AG04449 (cell line): ENCODE measurements at places on chromosomes 2 and 18.

- no peak for DNase-seq
These were observed 845.9 kb upstream of the SALL3 start for GRCh38 chr18:78133729-78134128.

DNA sequence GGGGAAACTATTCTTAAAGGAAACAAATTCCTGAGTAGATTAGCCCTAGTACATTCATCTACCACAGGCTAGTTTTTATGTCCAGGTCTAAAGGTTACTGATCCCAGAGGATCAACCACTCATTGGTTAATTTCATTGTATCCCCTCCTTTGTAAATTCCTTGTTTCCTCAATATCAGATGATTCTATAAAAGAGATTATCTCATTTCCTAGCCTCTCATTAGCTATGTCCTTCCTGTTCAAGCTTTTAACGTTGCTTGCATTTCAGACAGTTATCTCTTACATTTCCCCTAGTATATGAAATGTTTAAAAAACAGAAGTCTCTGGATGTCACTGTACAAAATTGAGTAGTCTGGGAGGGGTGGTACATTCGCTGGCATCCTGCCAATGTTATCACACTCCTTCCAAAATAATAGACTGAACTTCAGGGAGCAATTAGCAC lies 24.2 kb upstream of the ARMC9 start:
- DNase-seq, result no peak

DNA sequence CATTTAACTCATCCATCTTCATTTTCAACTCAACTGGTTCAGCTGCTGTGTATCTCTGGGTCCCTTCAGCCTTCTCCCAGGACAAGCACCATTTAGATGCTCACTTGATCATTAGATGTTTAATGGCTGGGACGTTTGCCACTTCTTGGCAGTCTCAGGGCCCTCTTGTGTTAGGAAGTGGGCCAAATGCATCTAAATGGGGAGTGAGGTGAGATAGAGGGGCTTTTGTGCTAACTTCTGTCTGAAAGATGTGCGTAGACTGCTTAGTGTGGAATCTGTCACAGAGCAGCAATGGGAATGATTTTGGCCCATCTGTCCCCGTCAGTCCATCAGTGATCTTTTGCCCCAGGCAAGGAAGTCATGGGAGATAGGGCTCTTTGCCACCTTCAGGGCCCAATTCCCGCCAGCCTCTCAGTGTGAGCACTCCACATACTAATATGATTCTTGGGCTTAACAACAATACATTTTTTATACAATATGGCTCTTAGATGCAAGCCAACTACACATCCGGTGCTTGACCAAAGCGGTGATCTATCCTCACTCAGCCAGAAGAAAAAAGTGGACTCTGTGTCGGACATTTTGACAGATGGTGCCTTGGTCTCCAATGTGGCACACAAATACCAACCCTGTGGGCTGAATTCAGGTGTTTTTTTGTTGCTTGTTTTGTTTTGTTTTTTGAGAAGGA lies 95.7 kb upstream of the EPC2 start:
- no peak for DNase-seq

GRCh38 chr2:65358678-65359400 lies 73.6 kb downstream of the SPRED2 start:
- DNase-seq, result no peak

DNA sequence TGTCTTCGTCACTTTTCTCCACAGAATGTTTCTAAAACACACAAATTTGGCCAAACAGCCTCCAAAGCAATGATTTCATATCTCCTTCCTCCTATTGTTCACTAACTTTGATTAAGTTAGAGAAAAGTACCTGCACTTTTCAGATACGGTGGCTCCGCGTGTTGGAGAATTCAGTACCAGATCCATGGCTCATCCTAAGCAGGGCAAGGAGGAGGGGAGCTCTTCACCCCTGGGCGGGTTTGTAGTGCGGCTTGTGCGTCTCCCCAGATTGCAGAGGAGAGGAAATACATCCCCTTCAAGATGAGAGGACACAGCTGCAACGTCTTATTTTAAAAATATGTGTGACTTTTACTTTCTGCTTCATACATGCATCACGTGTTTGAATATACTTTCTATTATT lies 333.0 kb downstream of the AGAP1 start:
- DNase-seq, result no peak

- DNase-seq, result peak; percentile 77
These were observed 252.6 kb downstream of the RND3 start for GRCh38 chr2:150234787-150235446.

DNA sequence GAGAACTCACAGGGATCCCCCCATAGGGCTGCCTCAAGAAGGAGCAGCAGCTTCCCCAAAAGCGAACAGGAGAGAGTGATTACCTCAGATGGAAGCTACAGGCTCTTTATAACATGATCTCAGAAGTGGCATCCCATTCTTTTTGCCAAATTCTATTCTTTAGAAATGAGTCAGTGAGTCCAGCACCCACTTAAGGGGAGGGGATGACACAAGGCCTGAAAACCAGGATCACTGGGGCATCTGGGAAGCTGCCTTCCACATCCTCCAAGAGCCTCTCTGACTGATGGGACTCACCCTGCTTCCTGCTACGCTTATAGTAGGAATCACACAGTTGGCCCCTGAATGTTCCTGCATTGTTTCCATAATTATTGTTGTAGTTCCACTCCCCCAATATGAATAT lies 96.5 kb downstream of the MAPK4 start:
- no peak for DNase-seq

GRCh38 chr18:44803019-44803650 lies 122.4 kb downstream of the SETBP1 start:
- DNase-seq, result no peak

GRCh38 chr2:223084873-223085272 lies 32.9 kb downstream of the KCNE4 start:
- DNase-seq, result no peak

GRCh38 chr2:215454519-215455246 lies 18.8 kb upstream of the FN1 start:
- DNase-seq, result no peak

GRCh38 chr18:9380621-9381395 lies 46.2 kb downstream of the TWSG1 start:
- no peak for DNase-seq

GRCh38 chr2:147756069-147756468 lies 88.8 kb upstream of the ACVR2A start:
- no peak for DNase-seq

- DNase-seq, result no peak
These were observed 1068.0 kb upstream of the ZEB2 start for GRCh38 chr2:145587922-145588321.

DNA sequence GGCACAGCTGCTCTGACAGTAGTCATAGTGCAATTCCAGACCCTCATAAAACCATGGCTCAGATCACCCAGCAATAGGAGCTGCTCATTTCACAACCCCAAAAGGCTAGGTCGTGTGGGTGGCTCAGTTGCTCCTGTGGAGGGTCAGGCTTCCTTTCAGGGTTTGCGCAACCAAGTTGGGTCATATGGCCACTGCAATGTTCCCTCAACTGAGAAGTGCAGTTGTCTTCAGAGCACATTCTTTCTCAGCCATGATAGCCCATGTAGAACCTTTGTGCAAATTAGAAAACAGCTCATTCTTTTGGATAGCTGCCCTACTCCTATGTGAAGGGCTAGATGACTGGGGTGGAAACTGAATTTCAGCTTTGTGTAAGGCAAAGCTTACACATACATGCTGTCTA lies 3.2 kb downstream of the SERPINB13 start:
- DNase-seq, result no peak

DNA sequence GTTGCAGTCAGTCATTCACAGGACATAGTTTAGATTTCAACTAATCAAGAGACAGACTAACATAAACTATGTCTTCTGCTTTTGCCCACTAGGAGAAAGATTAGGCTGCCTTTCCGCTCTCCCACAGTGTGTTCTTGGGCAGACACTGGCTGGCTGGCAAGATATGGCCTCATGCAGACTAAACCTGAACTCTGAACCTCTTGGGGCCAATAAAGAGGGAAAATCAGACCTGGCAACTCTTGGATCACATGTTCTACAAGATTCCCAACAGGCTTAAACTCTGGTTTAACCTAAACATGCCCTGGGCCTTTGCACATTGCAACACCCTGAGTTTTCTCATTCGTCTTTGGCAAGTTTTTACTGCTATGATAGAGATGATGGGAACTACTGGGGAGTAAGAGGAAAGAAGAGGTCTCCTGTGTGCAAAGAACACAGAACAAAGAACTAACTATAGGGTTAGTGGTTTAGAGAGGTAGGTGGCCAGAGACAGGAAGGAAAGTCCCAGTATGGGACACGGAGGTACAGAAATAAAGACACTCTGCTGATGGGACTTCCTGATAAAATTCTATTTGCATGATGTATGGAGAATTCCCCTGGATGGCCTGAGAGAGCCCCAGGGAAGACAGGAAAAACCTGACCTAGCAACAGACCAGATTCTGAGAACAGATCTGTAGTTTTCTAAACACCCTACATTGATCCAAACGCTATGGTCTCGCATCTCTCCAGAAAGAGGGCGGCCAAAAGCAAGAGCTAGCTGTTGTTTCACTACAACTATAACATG lies 2.0 kb upstream of the ATRAID start:
- DNase-seq, result no peak

DNA sequence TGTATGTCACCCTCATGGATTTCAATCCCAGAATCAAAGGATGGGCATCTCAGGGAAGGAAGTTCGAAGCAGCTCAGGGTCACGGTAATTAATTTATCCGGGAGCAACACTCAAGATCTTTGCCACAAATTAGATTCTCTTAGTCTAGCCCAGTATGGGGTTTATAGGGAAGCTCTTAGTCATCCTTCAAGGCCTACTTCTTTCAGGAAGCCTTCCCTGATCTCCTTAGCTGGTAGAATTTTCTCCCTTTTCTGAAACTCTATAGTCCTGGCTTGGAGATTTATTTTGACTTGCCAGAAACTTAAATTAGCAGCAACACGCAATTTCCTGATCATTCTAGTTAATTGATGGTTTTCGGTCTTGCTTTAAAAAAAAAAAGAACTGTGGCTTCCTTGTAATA lies 20.5 kb upstream of the GREB1 start:
- DNase-seq, result no peak

- no peak for DNase-seq
These were observed 79.2 kb downstream of the LONRF2 start for GRCh38 chr2:100242891-100243619.

GRCh38 chr2:130819608-130820278 lies 17.0 kb upstream of the ARHGEF4 start:
- DNase-seq, result no peak

- DNase-seq, result no peak
These were observed 362.3 kb downstream of the SLC4A3 start for GRCh38 chr2:219989744-219990143.

GRCh38 chr2:174603280-174603679 lies 5.7 kb upstream of the WIPF1 start:
- no peak for DNase-seq

GRCh38 chr18:58808349-58808748 lies 56.3 kb upstream of the ZNF532 start:
- DNase-seq, result no peak

DNA sequence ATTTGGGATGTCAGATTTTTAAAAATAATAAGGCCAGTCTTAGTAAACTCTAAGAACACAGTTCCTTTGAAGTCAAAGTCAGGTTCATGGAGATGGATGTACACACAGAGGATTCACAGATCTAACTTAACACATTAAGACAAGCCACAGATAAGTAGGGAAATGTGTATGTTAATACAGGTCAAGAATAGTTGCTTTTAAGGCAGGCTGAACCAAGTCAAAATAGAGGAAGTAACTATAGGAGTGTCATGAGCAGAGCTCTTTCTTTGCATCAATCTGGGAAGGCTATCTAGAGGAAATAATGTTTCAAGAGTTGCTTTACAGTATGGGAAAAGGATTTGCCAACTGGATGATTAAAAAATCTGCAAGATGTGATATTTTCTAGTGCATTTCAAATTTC lies 128.0 kb upstream of the FBXO11 start:
- DNase-seq, result no peak

- DNase-seq, result no peak
These were observed 6.5 kb upstream of the LOXHD1 start for GRCh38 chr18:46663539-46663938.

- DNase-seq, result no peak
These were observed 138.4 kb upstream of the MYCN start for GRCh38 chr2:15801904-15802303.

DNA sequence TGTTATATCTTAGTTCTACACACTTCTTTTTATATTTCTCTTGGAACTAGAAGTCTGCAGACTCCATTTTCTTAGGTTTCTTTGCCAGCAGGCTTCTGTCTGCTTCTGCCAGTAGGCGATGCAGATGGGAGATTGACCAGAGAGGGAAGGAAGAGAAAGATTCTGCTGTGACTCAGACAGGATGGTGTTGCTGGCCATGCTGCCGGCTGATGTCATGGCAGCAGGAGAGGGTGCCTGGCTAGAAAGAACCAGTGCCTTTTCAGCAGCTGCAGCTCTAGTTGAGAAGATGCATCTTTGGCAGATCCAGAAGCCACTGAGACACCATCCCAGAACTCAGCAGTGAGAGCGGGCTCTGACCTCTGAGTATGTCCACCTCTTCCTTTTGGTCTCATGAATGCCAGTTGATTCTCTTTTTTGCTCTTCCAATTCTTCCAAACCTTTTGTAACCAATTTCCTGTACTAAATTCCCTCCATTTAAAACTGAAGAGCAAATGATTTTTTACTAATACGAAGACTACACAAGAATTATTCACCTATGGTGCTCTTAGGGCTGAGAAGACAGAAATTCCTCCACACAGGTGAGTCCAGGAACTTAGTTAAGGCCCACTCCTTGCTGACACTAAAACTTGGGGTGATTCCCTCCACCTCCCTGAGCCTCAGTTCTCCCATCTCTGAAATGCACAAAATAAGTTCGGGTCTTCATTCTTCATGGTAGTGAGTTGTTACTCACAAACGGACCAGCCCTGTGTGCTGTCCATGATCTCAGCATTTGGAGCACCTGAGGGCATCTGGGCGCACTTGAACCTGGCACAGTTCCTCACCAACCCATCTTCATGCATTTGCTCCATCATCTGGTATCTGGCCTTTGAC lies 200.7 kb downstream of the MYCN start:
- no peak for DNase-seq

DNA sequence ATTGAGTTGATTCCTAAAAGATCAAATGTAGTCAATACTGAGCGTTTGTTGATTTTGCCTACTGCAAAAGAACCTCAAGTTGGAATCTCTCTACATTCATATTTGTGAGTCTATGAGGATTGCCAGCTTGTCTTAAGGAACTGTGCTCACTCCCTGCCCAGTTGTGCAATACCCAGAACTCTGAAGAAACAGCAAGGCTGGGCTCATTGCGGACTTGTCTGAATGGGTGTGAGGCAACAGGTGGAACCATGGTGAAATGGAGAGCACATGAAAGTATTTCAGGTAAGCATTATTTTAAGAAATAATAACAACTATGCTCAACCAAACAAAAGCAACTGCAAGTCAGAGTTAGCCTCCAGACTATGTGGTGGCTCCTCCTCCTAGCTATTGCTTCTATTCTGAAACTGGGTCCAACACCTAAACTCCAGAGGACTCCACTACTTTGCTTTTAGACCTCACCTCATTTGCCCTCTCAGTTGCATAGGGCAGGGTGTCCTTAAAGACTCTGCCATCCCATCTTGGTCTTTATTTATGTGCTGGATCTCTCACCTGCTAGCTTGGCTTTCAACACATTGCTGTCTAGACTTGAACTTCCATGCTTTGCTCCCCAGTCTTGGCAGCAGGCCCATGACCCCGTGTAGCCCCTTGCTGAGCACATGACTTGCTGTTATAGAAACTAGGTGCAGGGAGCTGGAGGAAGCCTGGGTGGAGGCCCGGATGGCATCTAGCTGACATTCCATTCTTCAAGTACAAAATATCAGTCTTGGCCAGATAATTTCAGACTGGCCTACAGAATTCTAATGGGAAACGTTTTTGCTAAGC lies 94.8 kb upstream of the ARL5A start:
- no peak for DNase-seq

GRCh38 chr2:210072493-210072892 lies 70.1 kb downstream of the RPE start:
- no peak for DNase-seq
